ENCODE measurements at places on chromosomes 1 and 21.

GRCh38 chr1:31145648-31146047 lies 80.1 kb upstream of the PUM1 start:
- DNase-seq, result no peak

DNA sequence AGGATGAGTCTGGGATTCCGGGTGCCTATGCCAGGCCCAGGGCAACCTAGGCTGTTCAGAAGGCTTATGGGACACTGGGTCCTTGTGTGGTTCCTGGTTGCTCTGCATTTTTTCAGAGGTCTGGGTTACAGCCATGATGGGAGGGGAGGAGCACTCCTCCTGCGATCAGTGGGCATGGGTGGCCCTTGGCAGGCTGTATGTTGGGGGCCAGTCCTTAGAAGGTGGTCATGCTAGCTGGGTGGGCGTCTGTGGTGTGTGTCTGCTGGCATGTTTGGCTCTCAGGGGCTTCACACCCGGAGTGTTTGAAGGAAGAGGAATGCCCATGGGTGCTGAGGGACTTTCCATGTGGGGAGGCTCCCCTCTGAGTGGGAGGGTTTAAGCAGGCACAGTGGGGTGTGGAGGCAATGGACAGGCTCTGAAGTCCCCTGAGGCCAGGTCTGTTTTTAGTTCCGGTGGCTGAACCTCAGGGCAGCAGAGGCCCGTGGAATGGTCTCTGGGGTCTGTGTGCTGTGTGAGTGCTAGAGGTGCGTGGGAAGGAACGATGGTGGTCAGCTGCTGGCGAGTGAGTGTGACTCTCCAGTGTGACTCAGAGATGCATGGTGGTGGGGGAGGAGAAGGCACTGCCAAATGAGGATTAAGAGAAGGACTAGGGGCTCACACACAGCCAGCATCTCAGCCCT lies 25.3 kb downstream of the CACNA1E start:
- DNase-seq, result no peak

- DNase-seq, result no peak
Measured at GRCh38 chr1:70041317-70042045, 163.9 kb downstream of the LRRC40 start.

DNA sequence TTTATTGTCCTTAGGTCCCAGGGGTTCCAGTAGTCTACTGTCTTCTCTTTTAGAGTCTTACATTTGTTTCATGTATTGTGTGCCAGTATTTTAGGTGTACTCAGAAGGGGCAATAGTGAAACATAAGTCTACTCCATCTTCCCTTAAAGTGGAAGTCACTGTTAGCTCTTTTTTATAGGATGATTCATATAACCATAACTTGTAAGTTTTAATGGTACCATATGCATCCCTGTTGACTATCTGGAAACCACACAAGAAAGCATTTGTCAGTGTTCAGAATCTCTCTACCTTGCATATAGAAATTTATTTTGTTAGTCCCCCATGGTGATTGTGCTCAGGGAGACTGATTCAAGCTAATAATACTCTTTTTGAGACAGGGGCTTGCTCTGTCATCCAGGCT lies 149.9 kb downstream of the HS2ST1 start:
- DNase-seq, result no peak

- DNase-seq, result no peak
Measured at GRCh38 chr1:213110349-213111300, 59.6 kb downstream of the RPS6KC1 start.

- DNase-seq, result no peak
Measured at GRCh38 chr1:199176713-199177112, 537.9 kb downstream of the PTPRC start.

DNA sequence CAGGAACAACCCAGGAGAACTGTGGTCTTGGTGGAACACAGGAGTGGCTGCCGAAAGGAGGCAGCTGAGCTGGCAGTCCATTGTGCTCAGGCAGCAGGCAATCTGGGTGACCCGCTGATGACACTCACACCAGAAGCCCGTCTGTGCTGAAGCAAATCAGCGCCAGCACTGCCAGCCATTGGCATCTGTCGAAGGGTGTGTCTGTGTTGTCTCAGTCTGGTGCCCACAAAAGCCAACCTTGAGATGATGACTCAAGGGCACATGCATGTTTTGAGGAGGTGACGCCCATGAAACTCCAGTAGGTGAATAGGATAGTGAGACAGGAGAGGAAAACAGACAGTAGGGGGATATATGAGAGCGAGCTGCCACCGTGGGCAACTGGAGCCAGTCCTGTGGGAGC lies 167.3 kb downstream of the KAZN start:
- DNase-seq, result no peak

GRCh38 chr21:45870851-45871615 lies 110.5 kb upstream of the COL6A1 start:
- DNase-seq, result no peak

GRCh38 chr1:199273837-199274379 lies 635.1 kb downstream of the PTPRC start:
- no peak for DNase-seq

DNA sequence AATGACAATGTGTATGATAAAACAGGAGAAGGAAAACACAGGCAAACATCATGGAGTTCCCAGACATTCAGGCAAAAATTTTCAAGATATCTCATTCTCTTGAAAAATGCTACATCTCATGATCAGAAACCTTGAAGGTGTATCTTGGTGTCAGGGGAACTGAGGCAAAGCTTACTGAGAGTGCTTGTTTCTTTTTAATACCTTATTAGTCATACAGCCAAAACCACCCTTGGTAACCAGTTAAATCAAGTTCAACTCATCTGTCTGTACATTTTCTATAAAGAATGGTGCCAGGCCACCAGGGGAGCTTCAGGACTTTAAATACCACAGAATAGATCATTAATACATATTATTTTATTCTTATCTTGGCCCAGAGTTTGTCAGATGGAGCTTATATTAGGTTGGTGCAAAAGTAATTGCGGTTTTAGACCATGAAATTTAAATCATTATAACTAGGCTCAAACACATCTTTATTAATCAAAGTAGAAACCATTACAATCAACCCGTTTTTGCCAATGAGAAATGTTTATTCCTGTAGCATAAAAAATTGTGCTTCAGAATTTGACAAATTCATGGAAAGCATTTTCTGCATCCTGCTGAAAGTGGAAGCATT lies 1036.0 kb downstream of the AMY1C start:
- DNase-seq, result no peak

DNA sequence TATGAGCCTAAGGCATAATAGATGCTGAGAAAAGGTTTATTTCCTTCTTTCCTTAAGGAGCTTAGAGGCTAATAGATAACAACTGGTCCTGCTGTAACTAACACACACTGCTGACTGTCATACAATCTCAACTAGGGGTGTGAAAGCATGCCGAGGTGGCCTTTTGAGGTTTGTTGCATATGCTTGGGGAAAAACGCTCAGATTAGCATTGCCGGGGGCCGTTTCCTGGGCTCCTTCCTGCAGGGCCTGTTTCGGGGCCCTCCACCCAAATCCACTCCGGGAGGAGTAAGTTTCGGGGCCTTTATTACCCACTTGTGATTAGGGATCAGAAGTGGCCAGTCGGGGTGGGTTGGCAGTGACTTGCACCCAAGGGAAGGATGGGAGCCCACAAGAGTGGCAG lies 27.2 kb upstream of the RCSD1 start:
- DNase-seq, result no peak

- DNase-seq, result no peak
Measured at GRCh38 chr1:63717511-63718065, 56.2 kb upstream of the ROR1 start.

Measured in GM03348 (cell line).